ENCODE measurements at places on chromosomes 4 and X.

DNA sequence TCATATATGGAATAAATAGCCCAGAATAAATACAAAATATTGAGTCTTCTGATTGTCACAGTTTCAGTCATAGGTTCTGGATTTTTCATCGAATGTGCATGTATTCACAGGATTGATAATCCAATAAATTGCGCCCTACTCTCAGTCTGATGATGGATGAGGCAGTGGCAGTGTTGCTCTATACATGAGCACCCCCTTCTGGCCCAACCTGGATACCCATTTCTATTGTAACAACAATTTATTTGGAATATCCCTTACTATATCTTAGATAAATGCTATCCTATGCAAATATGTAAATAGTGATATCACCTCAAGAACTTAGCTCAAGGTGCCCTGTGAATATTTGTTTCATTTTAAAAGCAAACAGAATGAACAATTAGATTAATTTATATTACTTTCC lies 733.7 kb upstream of the PABPC4L start:
- DNase-seq = no peak

- no peak for DNase-seq
Measured at GRCh38 chrX:102767287-102767686, 46.7 kb downstream of the GPRASP3 start.

DNA sequence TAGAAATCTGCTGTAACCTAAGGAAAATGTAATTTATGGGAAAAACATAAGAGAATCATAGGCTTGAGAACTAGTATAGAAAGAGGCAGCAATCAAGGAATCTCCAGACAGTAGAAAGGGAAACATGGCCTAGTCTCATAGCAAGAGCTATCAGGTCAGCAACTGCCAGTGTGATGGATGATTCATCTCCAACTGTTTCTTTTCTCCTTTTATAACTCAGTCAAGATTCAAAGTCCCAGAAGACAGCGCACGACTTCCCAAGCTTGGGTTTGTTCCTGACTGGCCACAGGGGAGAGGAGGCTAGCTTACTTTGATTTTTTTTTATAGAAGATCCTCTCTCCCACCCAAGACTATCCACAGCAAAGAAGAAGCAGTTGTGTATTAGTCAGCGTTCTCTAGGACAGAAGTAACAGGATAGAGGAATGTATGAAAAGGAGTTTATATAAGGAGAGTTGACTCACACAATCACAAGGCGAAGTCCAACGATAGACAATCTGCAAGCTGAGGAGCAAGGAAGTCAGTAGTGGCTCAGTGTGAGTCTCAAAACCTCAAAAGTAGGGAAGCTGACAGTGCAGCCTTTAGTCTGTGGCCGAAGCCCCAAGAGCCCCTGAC lies 181.5 kb downstream of the GC start:
- DNase-seq = no peak

DNA sequence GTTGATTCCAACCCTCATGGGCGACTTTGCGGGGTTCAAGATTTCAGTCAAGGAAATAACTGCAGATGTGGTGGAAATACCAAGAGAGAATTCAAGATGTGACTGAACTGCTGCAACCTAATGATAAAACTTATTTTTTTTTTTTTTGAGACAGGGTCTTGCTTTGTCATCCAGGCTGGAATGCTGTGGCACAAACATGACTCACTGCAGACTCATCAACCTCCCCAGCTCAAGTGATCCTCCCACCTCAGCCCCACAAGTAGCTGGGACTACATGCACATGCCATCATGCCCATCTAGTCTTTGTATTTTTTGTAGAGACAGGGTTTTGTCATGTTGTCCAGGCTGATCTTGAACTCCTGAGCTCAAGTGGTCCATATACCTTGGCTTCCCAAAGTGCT lies 19.5 kb upstream of the WDFY3 start:
- DNase-seq = peak; percentile 88

- DNase-seq = no peak
Measured at GRCh38 chr4:58669783-58670182, 1559.6 kb upstream of the IGFBP7 start.

- DNase-seq = no peak
Measured at GRCh38 chrX:39822133-39822748, 275.5 kb downstream of the BCOR start.

- DNase-seq = no peak
Measured at GRCh38 chr4:11201256-11201655, 227.4 kb downstream of the HS3ST1 start.

GRCh38 chr4:168881781-168882420 lies 128.2 kb downstream of the CBR4 start:
- no peak for DNase-seq

- DNase-seq = no peak
Measured at GRCh38 chr4:169122422-169122821, 112.4 kb upstream of the CBR4 start.

DNA sequence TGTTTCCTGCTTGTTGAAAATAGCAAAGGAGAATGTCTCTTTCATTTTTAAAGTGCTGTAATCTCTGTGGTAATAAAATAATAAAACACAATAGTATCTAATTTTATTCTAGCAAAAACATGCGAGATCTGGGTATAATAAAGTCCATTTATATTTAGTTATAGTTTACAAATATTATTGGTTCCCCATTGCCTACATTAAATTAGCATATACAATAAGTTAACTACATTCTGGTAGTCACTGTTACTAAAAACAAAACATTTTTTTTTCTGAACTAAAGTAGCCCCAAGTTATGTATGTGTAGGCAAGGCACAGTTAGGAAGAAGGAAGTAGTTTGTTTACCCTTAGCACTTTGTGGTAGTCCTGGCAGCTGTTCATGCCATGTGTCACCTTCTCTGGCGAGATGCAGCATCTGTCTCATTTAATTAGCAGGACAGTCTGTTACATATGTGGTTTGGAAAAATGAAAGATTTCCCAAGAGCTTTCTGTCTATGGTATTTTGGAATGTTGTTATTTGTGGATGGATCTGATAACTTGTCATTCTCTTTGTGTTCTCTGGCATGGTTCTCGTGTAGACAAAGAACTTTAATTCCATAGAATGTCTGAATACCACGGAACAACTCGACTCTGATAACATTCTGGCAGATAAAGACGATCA lies 231.3 kb upstream of the PITX2 start:
- peak; percentile 95 for DNase-seq

GRCh38 chr4:139682741-139683151 lies 17.1 kb downstream of the MGST2 start:
- DNase-seq = peak; percentile 13

- no peak for DNase-seq
Measured at GRCh38 chr4:6755088-6755753, 27.3 kb upstream of the KIAA0232 start.

GRCh38 chr4:38315286-38315685 lies 348.7 kb upstream of the KLF3 start:
- no peak for DNase-seq

- peak; percentile 28 for DNase-seq
Measured at GRCh38 chr4:115090483-115091075, 22.8 kb downstream of the NDST4 start.
